ENCODE measurements at places on chromosomes 6 and 20.

- no peak for DNase-seq
These were observed 7.7 kb downstream of the HDDC2 start for GRCh38 chr6:125294036-125294435.

DNA sequence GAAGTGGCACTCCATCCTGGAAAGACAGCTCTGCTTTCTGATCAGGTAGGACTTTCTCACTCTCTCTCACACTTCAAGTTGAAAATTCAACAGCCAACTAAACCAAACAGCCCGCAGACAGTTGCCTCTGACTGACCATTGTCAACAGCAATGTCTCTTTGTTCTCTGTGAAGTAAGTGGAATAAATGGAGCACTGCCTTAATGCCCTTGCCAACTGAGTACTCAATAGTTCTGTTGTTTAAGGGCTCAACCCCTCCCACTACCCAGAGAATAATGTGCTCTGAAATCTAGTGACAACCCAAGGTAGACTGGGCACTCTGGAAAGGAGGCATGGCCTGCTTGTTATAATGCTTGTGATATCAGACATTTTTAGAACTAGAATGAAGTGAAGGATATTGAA lies 16.8 kb upstream of the BCLAF1 start:
- no peak for DNase-seq

GRCh38 chr20:32152421-32153155 lies 43.1 kb downstream of the TM9SF4 start:
- no peak for DNase-seq

- DNase-seq = no peak
These were observed 187.3 kb downstream of the SAMD5 start for GRCh38 chr6:147695819-147696218.

DNA sequence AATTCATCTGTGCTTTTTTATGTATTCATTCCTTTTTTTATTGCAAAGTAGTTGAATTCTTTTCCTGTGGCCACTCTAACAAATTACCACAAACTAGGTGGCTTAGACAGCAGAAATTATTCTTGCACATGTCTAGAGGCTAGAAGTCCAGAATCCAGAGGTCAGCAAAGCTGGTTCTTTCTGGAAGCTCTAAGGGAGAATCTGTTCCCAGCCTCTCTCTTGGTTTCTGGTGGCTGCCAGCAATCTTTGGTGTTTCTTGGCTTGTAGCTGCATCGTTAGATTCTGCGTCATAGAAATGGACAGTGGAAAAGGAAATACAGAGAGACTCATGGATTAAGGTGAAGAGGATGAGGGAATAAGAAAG lies 39.3 kb downstream of the GSTA2 start:
- DNase-seq = no peak

GRCh38 chr6:37134396-37135191 lies 35.4 kb upstream of the PIM1 start:
- DNase-seq = peak; percentile 2

- peak; percentile 26 for DNase-seq
These were observed 4.3 kb downstream of the LRFN2 start for GRCh38 chr6:40582892-40583291.

DNA sequence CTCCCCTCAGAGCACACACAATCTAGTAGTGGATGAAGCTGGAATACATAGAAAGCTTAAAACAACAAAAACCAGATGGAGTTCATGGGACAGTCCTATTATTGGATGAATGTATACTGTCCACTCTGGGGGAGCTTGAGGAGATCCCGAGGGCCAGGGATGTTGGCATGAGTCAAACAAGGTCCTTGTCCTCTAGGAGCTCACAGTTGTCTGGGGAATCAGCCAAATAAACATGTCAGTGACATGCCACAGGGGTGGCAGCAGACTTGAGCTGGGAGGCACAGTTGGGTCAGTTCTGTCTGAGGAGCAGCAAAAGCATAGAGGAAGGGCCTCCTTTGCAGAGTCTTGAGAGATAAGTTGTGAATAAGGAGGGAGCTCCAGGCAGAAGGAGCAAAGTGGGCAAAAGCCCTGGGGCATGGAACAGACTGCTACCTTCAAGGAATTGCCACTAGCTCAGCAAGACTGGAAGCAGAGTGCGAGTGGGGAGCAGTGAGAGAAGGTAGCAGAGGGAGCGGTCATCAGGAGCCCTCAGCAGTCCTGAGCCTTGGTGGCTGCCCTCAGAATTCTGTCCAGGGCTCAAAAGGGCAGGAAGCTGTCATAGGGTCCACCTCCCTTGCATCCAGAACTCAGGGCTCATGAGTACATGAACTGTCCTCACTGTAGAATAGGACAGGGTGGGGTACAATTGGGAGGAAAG lies 22.1 kb downstream of the L3MBTL1 start:
- DNase-seq = no peak

DNA sequence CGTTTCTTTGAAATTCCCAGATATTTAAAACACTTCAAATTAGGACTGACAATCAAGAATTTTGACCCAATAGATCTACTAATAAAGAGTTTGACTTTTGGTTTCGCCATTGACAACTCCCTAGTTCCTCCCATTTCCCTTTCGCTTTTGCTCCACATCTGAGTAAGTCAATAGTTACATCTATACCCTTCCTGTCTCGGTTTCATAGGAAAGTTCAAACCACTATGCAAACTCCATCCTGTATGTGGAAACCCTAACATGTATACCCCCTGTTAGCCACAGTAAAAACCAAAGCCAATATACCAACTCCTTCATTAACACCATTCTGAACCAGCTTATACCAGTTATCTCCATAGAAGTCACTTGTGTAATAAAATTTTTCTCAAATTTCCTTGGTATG lies 311.1 kb downstream of the MMUT start:
- no peak for DNase-seq

GRCh38 chr6:54100411-54101006 lies 10.7 kb upstream of the MLIP start:
- DNase-seq = no peak

- no peak for DNase-seq
These were observed 317.5 kb upstream of the MARCKS start for GRCh38 chr6:113539623-113540022.

GRCh38 chr20:34628026-34628425 lies 48.9 kb downstream of the PIGU start:
- no peak for DNase-seq

GRCh38 chr20:21235484-21236445 lies 67.4 kb upstream of the XRN2 start:
- peak; percentile 35 for DNase-seq

GRCh38 chr20:37335642-37336368 lies 10.1 kb upstream of the SRC start:
- peak; percentile 65 for DNase-seq

DNA sequence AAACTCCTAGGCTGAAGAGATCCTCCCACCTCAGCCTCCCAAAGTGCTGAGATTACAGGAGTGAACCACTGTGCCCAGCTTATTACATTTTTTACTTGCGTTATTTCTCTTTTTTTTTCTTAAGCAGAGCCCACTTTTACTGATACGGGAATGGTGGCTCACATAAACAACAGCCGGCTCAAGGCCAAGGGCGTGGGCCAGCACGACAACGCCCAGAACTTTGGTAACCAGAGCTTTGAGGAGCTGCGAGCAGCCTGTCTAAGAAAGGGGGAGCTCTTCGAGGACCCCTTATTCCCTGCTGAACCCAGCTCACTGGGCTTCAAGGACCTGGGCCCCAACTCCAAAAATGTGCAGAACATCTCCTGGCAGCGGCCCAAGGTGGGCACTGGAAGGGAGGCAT lies 10.5 kb downstream of the CAPN11 start:
- DNase-seq = no peak

- no peak for DNase-seq
These were observed 158.3 kb downstream of the GRM4 start for GRCh38 chr6:33987531-33988021.

GRCh38 chr6:53679446-53679933 lies 13.9 kb upstream of the KLHL31 start:
- peak; percentile 45 for DNase-seq

DNA sequence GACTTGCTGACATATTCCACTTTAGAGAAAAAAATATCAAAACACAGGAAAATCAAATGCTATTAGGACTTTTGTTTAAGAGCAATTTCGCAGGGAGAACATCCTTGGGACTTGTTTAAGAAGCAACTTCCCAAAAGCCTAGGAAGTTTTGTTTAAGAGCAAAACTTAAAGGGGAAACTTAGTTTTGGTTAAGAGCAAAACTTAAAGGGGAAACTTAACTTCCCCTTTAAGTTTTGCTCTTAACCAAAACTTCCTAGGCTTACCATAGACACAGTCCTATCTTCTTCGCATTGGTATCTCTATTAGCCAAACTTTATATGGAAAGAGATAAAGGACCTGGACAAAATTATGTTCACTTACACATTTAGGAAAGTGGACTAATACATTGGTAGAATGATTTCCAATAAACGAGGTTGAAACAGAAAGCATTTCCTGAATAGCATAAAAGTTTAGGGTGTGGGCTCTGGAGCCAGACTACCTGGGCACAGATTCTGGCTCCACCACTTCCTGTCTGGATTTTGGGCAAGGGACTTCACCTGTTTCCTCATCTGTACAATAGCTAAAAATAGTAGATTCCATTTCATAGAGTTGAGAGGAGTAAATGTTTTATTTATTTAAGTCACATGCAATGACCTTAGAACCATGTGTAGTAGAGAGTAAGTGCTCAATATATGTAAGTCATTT lies 15.7 kb downstream of the PAQR8 start:
- no peak for DNase-seq

- no peak for DNase-seq
These were observed 1.7 kb downstream of the IP6K3 start for GRCh38 chr6:33744895-33745546.

DNA sequence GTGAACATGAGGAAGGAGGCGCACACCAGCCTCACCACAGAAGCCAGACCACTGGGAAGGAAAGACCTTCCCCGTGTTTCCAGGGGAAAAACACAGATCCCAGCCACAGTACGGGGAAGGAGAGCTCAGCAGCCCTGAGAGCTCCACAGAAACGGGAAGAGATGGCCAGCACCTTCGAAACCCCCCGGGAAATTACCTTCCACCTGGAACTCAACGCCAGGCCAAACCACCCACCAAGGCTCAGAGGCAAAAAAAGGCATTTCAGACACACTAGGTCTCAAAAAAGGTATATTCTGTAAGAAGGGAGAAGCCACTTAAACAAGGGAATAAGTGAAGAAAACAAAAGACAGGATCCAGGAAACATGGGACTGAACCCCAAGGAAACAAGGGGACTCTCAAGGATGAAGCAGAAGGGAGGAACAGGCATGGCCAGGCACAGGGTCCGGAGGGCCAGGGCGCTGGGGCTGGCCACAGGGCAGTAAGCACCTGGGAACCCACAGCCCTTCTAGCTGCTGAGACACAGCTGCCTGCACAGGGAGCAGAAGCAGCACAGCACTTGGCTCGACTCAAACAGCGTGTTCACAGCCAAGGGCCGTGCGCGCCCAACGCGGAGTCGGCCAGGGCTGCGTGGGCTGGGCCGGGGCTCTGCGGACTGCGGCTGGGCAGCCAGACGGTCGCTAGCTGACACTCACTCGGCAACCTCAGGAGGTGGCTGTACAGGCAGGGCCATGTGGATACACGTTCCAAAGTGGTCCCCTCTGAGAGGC lies 44.6 kb downstream of the TAF4 start:
- DNase-seq = no peak

DNA sequence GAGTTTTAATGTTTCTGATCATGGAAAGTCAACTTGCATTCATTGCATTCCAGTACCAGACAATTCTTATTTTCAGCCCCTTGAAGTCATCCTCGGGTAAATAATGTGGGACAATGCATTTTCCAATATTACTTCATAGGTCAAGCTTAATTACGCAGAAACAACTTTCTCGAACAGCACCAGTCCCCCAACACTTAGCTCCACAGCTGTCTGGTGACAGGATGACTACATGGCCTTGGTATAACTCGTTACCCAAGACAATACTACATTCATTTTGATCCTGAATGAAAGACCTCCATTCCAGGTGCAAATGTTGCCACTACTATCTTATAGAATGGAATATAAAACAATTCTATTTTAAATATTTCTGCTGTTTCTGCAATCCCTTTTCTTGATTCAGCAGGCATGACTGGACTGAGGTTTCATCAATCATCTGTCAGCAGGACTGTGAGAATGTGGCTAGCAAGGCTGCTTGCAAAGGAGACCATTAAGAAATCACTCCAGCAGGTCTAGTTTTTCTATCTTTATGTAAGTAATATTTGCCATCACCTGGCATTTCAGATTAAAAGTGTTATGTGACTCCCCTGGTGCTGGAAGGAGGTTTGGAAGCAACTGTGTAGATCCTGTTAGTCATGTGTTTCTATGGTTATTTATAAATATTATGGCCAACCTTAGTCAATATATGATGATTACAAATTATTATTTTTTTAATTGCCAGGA lies 147.9 kb downstream of the HAO1 start:
- no peak for DNase-seq

DNA sequence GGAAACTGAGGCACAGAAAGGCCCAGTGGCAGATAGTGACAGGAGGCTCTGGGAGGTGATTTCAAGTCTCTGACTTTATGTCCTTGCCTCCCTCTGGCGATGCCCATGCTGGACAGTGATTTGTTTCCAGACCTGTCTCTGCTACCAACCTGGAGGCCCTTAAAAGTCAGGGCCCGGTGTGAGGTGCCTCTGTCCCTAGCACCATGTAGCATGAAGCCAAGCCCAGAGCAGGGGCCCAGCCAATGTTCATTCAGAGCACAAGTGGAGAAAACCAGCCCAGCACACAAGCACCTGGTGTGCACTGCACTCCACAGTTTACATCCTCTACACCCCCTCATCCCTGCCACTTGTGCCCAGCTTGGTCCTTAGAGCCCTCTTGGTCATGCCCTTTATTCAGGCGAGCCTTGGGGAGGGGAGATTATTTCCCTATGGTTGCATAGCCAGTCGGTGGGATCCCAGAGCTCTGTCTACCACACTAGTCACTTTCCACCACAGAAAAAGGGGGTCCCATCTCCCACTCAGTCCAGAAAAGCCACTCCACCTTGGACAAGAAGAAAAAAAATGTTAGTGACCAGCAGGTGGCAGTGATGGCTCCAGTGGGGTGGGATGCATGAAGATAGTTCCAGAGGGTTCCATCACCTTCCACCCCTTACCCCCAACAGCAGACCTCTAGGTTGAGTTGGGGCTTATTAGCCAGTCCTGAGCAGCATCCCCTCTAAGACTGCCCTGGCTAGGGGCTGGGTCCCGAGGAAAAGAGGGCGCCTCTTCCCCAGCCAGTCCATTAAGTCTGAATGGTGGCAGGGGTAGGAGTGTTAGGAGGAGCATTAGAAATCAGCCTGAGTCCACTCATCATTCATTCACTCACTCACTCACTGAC lies 30.9 kb downstream of the KIAA1755 start:
- no peak for DNase-seq

DNA sequence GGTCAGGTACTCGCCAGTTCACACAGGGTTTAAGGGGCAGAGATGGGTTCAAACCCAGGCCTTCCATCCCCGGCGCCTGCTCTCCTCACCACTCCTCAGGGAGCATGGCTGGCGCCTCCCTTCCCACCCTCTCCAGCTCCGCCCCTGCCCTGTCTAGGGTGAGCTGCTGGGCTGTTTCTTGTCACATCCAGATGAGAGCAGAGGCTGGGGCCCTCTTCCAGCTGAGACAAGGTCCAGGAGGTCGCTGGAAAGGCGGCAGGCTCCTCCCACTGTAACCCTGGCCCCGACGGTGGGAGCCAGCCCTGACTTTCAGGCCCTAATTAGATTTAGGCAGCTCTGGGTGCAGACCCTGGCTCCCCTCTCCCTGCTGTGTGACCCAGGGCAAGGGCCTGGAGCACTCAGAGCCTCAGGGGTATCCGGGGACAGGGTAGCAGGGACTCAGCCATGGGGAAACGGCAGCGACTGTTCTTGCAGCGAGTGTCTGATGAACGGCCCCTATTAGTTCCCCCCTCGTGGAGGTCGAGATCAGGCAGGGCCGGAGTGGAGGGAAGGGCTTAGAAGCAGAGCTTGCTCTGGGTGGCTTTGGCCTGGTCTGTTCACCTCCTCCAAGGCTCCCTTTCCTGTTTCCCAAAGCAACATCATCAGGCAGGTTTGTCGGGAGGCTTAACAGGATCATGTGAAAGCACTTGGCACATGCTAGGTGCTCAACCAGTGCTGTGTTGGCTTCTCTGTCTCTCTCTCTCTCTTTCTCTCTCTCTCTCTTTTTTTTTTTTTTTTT lies 33.4 kb downstream of the SNAI1 start:
- no peak for DNase-seq
